GM06990 (cell line): ENCODE measurements at places on chromosomes 3 and 15.

- DNase-seq, result peak; percentile 45
These were observed 44.0 kb downstream of the CCDC54 start for GRCh38 chr3:107421170-107421792.

GRCh38 chr3:43032646-43033628 lies 53.8 kb downstream of the GASK1A start:
- DNase-seq, result no peak

DNA sequence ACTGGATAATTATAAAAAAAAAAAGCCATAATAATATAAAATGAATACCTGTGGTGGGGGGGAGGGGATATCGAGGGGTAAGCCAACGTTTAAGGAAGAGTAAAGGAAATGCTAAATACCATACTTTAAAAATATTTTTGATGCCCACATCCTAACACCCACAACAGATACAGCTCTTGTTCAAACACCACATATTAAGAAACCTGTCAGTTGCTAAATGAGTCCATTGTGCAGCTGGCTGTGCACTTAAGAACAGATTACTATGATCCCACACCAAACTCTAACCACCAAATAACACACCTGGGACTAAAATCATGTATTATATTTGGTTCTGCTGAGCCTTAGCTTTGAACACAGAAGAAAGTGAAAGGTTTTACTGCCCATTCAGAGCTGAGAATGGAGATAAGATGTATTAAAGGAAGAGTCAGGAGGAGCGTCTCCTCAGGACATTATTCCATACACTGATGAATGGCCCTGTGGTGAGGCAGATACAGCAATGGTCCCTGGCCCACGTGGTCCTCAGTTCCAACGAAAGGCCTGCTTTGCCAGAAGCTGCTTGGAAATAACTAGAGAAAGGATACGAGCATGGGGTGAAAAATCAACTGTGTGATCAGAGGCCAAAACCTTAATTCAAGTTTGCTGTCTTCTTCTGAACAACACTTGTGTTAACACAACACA lies 515.4 kb downstream of the FOXP1 start:
- DNase-seq, result no peak

DNA sequence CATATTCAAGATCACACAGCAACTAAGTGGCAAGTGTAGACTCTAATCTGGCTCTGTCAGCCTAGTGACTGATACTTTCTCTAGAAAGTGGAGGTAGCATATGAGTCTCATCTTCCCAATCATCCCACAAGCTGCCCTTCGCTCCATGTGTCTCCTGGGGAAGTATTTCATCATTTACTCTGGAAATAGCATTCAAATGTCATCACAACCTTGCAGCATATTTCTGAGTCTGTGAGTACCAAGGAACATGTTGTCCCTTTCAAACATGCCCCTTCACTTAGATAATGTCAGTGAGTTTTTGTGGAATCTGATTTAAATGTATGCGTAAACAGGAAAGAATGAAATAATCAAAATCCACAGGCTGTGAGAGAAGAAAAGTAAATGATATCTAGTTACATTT lies 322.9 kb downstream of the SLC9A9 start:
- no peak for DNase-seq

- DNase-seq, result peak; percentile 65
These were observed at the start of the genes CLCN2 and POLR2H for GRCh38 chr3:184361532-184361931. Gene CLCN2 (minus strand): TSS chr3:184361605. CDS start chr3:184361479, 126 bp downstream. Gene POLR2H (plus strand): TSS chr3:184361710. CDS start chr3:184363493, 1,783 bp downstream.

GRCh38 chr3:191216510-191216909 lies 17.5 kb downstream of the OSTN start:
- no peak for DNase-seq

- DNase-seq, result no peak
These were observed 4.6 kb upstream of the FBLN2 start for GRCh38 chr3:13544293-13544831.

DNA sequence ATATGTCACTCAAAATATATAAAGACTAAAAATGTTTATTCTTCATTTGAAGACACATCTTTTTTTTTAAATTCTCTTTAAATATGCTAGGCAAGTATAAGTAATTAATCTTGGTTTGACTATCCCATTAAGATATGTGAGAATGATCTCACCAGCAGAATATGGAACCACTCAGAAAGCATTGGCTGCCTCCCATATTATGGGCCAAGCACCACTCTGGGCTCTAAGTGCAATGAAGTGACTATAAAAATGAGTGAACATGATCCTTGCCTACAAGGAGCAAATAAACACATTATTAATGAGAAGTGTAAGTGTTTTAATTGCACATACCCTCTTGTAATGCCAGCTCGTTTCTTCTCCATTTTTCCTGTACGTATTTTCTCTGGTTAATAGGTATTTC lies 328.5 kb downstream of the NAALADL2 start:
- DNase-seq, result no peak

DNA sequence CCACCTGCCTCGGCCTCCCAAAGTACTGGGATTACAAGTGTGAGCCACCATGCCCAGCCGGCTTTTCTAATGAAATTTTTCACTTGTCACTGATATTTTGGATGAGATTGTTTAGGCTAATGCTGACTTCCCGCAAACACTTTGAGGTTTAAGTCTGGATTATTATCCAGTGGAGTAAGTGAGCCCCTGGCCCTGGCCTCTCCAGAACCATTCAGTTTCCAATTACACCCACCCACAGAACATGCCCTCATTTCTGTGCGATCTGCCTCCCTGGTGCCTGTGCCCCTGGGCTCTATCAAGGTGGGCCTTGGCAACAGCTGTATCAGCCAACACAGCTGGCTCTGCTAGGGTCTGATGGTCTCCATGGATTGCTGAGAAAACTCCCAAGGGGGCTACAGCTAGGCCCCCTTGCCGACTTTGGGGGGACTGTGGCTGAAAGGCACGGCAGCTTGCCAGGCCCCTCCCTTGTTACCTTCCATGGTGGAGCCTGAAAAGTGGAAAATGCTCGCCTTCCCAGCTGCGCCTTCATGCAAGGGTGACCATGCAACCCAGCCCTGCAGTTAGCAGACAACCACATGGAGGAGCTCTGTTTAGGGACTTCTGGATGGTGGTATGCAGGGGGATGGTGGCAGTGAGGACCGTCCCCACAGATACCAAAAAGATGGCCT lies 288.9 kb downstream of the FAM43A start:
- no peak for DNase-seq

GRCh38 chr3:192366916-192367315 lies 360.4 kb downstream of the FGF12 start:
- no peak for DNase-seq

GRCh38 chr3:37628711-37629301 lies 232.9 kb upstream of the CTDSPL start:
- no peak for DNase-seq

DNA sequence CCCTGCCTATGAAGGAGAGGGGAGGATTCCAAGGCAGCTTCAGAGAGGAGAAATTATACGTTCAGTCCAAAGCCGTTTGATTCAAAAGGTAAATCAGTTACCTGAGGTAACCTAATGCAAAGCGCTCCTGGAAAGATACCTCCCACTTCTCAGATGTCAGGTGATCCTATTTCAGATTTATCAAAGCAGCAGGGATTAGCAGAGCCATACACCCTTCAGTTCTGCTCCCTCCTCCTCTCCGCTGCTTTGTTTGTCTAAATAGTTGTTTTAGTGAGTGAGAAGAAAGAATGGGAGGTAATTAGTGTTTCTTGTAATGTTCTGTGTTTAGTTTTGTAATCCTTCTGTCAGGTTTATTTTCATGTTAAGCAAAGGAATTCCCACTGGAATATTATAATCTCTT lies 81.1 kb downstream of the SOX14 start:
- DNase-seq, result no peak

GRCh38 chr3:44355362-44356033 lies 16.9 kb downstream of the TCAIM start:
- no peak for DNase-seq

DNA sequence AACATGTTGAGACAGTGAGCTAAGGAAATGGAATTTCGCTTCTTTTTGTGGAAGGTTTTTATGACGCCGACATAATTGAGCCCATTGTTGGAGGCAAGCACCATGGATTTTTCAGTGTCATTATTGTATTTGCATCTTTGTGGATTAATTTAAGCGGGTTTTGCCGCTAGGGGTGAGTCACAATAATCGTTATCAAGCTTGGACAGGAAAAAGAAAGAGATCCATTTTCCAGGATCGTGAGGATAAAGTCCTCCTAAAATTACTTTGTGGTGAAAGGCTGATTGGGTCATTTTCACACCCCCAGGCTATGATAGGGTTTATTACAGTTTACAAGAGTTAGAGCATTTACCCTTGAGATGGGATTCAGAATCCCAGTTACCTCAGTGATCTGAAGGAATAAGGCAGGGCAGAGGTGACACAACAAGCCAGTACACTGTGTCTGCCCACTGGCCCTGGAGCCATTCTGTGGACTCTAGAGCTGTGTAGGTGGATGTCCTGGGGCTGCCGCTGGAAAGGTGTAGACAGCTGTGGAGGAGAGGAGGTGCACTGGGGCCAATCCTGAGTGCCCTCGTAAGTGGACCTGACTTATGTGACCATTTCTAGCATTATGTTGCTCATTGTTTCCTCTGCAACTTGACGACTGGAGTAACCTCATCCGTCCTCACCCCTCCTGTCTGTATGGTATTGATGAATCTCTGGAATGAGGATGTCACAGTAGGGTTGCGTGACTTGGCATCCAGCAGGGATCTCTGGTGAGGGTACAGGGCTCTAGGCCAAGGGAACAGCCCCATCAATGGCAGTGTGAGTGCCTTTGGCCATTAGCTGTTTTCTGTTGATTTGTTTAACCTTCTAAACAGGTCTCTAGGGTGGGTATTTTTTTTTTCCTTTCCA lies 370.1 kb downstream of the LRTM1 start:
- DNase-seq, result no peak

GRCh38 chr3:72664184-72664975 lies 183.9 kb downstream of the SHQ1 start:
- DNase-seq, result no peak

DNA sequence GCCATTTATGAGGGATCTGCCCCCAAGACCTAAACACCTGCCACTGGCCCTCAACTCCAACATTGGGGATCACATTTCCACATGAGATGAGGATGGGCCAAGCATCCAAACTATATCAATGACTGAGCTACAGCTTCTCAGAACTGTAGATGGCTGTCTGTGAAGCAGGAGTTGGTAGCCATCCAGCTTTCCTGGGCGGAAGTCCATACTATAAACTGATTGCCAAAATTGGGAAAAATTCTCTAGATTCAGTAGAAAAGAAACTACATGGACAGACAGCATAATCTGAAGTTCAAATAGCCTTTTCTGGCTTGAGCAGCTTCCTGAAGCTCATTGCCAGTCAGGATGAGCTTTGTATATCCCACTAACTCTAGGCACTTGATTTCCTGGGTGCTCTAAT lies 214.7 kb upstream of the ZBTB20 start:
- DNase-seq, result no peak

DNA sequence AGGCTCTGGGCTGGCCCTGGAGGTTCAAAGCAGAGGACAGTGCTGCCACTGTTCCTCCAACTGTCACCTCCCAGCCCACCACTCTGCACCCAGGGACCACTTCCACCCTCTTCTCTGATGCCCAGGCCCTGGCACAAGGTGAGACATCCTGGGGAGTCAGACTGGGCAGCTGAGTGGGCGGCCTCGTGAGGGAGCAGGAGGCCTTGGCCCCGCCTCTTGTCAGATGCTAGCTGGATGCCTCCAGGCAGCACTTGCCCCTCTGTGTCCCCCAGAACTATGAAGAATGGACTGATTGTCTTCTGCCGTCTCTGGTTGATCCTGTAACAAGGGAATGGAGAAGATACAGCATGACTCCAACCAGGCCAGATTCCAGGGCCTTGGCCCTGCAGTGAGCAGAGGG lies 191.0 kb upstream of the LINGO1 start:
- no peak for DNase-seq

GRCh38 chr15:48647962-48648361 lies 2.5 kb upstream of the FBN1 start:
- DNase-seq, result no peak

DNA sequence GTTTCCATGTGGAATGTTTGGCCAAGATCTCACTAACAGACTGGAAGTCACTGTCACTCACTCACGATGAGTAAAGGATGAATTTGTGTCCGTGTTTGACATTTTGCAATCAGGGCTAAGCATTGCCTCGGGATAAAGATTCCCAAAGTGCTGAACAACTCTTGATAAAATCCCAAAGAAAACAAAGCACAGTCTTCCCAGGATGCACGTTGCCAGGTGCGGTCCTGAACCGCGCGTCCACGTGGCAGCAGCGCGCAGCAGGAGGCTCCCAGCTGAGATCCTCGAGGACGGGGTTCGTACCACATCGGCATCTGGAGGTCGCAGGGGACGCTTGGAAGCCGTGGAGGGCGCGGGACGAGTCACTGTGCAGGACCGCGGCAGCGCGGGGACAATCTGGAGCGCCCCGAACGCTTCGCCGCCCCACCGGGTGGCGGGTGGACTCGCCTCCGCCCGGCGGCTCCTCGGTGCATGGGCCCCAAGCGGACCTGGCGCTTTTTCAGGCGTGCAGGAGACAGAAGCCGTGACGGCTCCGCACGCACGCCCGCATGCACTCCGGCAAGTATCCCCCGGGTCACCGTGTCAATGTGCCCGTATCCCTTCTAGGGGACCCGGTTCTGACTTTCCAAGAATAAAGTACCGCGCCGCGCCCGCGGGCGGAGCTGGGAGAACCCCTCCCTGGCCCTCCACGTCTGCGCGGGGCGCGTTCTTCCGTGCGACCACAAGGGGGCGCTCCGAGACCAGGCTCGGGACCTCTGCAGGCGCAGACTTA lies 17.7 kb downstream of the CPN2 start:
- peak; percentile 83 for DNase-seq

- no peak for DNase-seq
These were observed 17.8 kb upstream of the TXNRD3 start for GRCh38 chr3:126672741-126673140.

GRCh38 chr15:35713733-35714132 lies 167.8 kb upstream of the DPH6 start:
- DNase-seq, result no peak
